ENCODE measurements at places on chromosomes 2 and 18.
A peak's percentile ranks its signal among the peaks of the same experiment; 100 is the strongest.

GRCh38 chr18:68803356-68803755, 5.5 kb downstream of the CCDC102B start:
- no peak for DNase-seq

- DNase-seq, result no peak
Measured at GRCh38 chr18:41604964-41605363, 350.1 kb upstream of the PIK3C3 start.

GRCh38 chr18:76972846-76973519, 150.6 kb downstream of the ZNF236 start:
- no peak for DNase-seq

DNA sequence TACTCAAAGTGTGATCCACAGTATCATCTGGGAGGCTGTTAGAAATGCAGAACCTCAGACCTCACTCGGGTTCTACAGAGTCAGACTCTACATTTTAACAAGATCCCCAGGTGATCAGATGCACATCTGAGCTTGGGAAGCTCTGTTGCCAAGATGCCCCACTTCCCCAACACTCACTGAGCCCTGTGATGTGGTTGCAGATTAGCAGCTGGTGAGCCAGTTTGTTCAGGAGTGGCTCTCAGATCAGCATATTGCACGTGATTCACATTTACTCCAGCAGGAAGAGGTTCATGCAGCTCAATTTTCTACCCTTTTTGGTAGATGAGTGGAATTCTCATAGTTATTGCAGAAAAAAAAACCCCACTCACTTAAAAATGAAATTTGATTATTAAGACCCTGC, 96.4 kb downstream of the VIT start:
- no peak for DNase-seq

- DNase-seq, result no peak
Measured at GRCh38 chr18:30545393-30545792, 497.1 kb downstream of the DSC3 start.

GRCh38 chr2:71153585-71154224, 23.3 kb downstream of the MPHOSPH10 start:
- DNase-seq, result no peak

GRCh38 chr2:107735201-107735600, 91.5 kb upstream of the RGPD4 start:
- DNase-seq, result no peak

- no peak for DNase-seq
Measured at GRCh38 chr2:189129971-189130370, 49.6 kb downstream of the COL5A2 start.

DNA sequence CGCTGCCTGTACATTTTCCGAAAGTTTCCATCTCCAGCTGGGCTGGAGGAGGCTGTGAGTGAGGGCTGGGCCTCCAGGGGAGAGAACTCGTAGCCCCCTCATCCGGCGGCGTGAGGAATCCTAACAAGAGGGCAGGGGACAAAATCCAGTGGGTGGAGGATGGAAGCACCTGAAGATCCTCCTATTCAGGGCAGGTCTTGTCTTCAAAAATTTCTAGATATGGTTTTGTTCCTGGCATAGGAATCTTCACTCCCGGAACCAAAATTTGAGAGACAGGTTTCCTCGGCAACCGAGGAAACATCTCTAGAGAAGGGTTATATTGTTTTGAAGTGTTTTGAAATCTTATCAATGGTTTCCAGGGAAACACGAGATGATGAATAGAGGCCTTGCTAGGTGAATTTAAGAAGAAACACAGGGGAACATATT, 136.7 kb downstream of the SH3BP4 start:
- no peak for DNase-seq

GRCh38 chr18:8462651-8463185, 146.5 kb upstream of the RAB12 start:
- DNase-seq, result no peak

GRCh38 chr2:197297266-197297665, 13.3 kb downstream of the ANKRD44 start:
- DNase-seq, result no peak

DNA sequence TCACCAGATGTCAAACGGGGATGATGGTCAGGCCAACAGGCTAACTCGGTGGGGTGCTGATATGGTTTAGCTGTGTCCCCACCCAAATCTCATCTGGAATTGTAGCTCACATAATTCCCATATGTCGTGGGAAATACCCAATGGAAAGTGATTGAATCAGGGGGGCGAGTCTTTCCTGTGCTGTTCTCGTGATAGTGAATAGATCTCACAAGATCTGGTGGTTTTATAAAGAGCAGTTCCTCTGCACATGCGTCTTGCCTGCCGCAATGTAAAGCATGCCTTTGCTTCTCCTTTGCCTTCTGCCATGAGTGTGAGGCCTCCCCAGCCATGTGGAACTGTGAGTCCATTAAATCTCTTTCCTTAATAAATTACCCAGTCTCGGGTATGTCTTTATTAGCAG, 74.4 kb upstream of the YWHAQ start:
- no peak for DNase-seq

GRCh38 chr2:9310798-9311197, 104.2 kb downstream of the ASAP2 start:
- DNase-seq, result peak; percentile 45

- DNase-seq, result no peak
Measured at GRCh38 chr2:21276163-21276562, 152.4 kb downstream of the TDRD15 start.

- peak; percentile 27 for DNase-seq
Measured at GRCh38 chr18:50194631-50195532, at the start of gene MYO5B. Gene MYO5B (minus strand): TSS chr18:50195147. CDS start chr18:50194793, 354 bp downstream.

DNA sequence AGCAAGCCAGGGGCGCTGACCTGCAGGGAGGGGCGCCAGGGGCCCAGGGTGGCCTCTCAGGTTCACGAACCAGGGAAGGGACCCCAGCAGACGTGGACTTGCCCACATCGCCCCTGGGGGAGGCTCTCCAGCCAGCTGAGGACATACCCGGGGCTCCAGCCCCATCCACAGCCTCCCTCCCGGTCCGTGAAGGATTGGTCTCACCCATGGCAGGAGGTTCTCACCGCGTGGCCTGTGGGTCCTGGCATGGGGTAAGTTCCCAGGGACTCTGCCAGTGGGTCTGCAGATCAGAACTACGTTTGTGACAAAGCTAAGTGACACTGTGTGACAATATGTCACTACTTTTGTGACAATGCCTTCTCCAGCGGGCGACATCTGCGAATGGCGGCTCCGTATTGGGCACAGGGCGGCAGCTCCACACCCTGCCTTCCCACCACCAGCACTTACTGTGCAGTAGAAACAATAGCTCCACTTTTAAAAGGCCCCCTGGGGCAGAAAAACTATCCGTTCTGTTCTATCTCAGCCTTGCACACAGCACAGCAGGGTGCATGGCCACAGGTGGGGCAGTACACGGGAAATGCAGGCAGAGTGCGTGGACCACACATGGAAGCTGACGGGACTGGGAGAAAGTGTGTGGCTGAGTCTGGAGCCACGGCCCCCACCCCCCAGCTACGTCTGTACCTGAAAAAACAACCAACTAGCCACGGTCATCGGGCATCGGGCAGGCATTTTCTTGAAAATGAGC, 65.2 kb upstream of the CTDP1 start:
- DNase-seq, result no peak

GRCh38 chr2:111185361-111186022, 64.8 kb downstream of the BCL2L11 start:
- DNase-seq, result no peak

- no peak for DNase-seq
Measured at GRCh38 chr18:48256848-48257247, 152.3 kb downstream of the ZBTB7C start.

DNA sequence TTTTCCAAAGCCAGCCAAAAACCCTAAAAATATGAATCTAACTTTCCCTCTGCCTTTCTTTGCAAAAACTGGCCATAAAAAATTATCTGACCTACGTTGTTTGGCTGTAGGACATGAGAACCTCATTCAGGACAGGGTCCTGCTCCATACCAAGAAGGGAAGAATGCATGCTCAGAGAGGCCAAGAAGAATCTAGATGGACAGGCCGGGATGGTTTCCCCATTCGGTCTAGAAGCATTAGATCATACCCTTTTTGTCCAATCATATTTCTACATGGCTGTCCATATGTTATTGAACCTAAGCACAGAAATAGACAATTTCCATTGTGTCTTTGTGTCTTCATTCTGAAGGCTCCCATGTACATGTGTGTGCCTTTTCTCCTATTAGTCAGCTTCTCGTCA, 2120.4 kb upstream of the PIK3C3 start:
- DNase-seq, result no peak

GRCh38 chr18:7872569-7872968, 305.5 kb downstream of the PTPRM start:
- DNase-seq, result peak; percentile 60

DNA sequence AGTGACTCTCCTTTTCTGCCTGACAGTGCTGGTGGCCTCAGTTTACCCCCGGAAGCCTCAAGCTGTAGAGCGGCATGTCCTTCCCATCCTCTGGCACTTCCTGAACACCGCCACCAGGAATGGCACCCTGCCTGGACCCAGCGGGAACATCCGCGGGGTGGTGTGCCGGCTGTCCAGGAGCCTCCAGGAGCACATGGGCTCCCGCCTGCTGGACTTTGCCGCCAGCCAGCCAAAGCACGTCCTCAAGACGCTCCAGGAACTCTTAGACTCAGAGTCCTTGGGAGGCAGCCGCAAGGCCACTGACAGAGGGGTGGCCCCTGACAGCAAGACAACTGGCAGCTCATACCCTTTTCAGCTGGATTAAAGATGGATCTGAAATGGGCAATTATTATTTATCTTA, 22.6 kb downstream of the PCARE start:
- no peak for DNase-seq

- no peak for DNase-seq
Measured at GRCh38 chr2:73291461-73292315, 1.7 kb downstream of the EGR4 start.

- peak; percentile 60 for DNase-seq
Measured at GRCh38 chr2:39437522-39438296, 624 bp upstream of the MAP4K3 start.

DNA sequence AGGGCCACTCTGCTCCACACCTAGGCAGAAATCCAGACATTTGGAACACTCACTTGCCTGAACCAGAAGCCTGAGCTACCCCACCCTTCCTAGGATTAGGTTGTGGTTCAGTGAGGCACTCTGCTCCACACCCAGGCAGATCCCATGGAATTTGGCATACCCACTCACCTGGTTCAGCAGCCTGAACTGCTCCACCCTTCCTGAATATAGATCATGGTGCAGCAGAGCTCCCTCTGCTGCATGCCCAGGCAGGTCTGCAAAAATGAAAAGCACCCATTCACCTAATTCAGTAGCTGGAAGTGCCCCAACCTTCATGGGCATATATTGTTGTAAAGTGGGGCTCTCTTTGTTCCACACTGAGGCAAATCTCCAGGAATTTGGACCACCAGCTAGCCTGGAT, 185.1 kb upstream of the CNTNAP5 start:
- no peak for DNase-seq

GRCh38 chr2:215528555-215528954, 92.7 kb upstream of the FN1 start:
- no peak for DNase-seq

DNA sequence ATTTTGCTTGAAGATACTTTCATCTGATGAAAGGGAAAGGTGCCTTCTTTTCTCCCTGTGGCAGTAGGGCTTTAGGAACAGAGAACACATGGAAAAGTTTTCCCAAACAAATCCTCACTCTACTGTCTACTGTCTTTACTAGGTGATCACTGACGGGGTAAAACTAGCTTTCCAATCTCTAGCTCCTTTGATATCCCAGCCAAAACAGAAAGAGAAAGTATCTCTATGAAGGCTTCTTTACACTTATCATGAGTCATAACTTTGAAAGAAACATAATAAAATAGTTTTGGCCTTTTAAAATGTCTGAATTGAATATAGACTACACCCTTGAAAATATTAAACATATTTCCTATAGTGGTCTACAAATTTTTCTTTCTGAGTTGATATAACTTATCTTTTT, 214.5 kb downstream of the DSEL start:
- DNase-seq, result peak; percentile 4

DNA sequence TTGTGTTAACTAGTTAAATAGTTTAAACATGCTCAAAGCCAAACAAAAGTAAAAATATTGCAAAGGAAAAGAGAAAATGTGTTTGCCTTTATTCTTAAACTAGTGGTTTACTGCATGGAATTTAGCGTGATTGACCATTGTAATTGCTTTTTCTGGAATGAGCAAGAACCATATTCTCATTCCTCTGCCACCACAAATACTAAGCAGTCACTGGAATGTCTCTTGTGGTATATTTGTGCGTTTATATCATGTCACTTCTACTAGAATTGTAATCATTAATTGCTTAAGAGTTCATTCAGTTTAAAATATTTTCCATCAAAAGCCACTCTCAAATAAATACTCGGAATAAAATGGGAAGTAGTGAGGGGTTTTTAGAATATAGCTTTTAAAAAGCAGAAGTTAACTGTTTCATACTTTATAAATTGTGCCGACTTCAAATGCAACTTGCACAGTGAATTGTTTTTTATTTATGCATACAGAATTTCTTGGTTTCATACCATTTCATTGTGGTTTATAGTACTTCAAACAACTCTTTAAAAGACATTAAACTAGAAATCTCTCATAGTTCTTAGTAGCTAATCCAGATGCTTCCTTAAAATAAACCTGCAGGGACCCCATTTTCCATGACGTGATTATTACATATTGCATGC, 288.1 kb downstream of the EPHA4 start:
- DNase-seq, result peak; percentile 3

- no peak for DNase-seq
Measured at GRCh38 chr2:59167514-59167913, 926.4 kb upstream of the FANCL start.

DNA sequence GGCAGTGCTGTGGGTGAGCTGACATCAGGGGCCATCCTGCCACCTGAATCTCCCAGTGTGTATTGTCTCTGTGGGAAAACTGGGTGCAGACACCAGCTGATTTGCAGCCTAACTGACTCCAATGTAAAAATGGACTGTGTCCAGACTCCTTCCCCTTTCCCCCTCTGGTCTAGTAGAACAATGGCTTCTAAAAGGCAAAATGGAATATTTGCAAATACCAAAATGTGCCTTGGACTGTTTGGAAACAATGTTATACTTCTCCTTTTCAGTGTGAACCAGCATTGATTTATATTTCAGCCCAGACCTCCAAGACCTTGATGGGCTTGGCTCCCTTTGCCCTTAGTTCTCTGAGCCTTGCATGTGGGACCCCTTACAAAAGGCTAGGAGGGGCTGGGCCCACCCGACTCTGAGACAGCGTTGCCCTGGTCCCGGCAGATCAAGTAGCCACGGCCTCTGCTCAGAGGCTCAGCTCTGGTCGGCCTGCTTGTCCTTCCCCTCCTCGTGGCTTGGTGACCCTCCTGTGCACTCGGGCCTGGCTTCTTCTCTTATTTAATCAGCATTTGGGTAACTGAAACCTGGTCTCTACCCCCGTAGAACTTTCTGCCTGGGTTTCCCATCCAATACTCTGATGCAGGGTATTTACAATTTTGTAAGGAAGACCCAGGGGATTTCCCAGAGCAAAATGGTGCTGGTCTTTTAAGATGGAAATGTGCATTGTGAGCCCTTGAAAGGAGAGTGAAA, 18.0 kb upstream of the ACKR3 start:
- DNase-seq, result no peak

DNA sequence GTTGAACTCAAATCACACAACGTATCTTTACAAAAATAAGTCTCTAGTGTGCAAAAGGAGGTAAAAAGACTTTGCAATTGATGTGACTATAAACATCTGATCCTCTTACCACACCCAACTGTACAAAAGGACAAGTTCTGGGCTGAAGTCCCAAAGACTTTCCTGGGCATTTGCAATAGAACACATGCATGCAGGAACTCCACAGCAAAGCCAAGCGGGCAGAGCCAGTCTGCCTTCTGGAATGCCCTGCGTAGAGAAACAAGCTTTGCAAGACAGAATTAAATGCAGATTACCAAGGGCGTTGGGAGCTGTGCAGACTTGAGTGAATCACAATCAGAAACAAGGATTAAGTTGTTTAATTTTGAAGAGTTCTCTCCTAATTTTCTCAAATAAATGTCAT, 208.4 kb upstream of the ZNF521 start:
- no peak for DNase-seq

GRCh38 chr2:27655155-27655951, 8.1 kb downstream of the SUPT7L start:
- DNase-seq, result peak; percentile 35
